ENCODE measurements at places on chromosomes 1 and 21.
A peak's percentile ranks its signal among the peaks of the same experiment; 100 is the strongest.

DNA sequence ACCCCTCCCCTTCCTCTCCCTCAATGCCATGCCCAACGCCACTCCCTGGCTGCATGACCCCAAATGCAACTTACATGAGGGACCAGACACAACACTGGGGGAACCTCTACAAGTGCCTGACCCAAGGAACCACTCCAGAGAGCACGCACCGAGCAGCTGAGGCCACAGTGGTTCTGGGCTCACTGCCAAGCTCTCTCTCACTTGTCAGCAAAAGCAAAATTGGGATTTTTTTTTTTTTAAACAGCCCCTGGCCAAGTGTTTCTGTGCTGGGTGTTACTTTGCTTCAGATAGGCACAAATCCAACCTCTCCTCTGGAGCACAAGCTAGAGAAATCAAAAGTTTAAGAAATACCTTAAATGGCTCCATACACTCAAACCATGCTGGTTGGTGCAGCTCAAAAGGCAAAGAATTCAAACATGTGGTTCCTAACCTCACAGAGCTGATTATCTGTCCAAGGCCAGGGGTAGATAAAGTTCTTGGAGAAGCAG is 363.0 kb downstream of the SETD4 start:
- DNase-seq: no peak

DNA sequence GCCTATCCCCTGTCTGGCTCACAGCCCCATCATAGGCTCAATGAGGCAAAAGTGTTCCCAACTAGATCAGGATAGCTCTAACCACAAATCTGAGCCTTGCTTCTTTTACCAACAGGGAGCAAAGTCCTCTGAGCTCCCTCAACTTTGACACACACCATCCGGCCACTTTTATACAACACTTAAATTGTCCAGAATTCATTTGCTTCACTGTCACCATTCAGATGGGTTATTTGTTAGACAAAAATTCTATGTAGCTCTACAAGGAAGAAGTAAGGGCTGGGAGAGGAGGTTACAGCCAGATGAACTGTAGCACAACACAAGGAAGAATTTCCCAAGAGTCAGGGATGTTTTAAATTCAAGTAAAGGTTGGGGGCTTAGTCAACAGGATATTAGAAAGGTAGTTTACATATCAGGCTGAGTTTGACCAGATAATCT is 50.8 kb downstream of the TGFBR3 start:
- no peak for DNase-seq

- DNase-seq: no peak
These were observed 91.9 kb downstream of the URB2 start for GRCh38 chr1:229717786-229718576.

- DNase-seq: no peak
These were observed 23.4 kb downstream of the PPFIA4 start for GRCh38 chr1:203049576-203050180.

DNA sequence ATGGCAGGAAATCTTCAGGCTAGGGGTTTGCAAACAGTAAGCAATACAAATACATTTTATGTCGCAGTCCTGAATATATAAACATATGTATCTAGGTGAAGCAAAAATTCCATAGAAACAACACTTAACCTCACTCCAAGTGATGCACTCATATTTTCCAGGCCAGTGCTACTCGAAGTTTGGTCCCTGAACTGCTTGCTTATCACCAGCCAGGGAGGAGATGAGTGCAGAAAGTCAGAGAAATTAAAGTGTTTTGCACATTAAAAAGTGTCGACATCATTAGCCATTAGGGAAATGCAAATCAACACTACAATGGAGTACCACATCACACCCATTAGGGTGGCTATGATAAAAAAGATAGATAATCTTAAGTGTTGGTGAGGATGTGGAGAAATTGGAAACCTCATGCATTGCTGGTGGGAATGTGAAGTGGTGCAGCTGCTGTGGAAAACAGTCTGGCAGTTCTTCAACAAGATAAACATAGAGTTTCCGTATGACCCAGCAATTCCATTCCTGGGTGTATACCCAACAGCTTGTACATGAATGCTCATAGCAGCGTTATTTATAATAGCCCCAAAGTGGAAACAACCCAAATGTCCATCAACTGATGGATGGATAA is 70.5 kb upstream of the CSF1 start:
- no peak for DNase-seq

- no peak for DNase-seq
These were observed 71.3 kb upstream of the LRRC8B start for GRCh38 chr1:89453123-89453972.

DNA sequence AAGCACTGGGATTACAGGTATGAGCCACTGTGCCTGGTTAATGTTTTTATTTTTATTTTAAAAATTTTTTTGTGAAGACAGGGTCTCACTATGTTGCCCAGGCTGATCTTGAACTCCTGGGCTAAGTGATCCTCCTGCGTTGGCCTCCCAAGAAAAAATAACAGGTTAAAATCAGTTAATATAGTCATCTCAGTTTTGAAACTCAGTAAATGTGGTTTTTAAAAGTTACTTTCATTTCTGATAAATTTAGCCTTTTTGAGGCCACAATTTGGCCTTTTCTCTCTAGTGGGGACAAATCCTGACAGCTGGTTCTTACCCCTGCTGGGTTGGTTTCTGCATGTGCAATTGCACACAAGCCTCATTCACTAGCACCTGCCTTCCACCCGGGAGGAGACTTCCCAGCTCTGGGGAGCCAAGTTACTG is 13.3 kb downstream of the PMF1 start:
- peak; percentile 88 for DNase-seq

DNA sequence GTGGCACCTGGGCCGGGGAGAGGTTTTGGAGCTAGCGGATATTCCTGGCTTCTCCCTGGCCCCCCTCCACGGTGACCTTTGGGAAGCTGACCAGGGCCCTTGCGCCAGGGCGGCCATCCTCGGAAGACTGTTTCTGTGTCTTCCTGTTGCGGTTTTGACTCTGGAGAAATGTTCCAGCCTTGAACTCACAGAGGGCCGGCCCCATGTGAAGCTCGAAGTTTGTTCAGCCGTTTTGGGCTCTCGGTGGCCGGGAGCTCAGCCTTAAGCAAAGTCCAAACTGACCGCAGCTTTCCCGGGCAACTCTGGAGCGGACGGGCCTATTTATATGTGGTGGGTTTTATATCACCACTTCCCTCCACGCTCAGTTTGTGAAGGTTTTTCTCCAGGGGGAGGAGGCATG is 17.0 kb upstream of the WNT4 start:
- no peak for DNase-seq

GRCh38 chr1:77280962-77281361 is 857 bp upstream of the AK5 start:
- DNase-seq: no peak

DNA sequence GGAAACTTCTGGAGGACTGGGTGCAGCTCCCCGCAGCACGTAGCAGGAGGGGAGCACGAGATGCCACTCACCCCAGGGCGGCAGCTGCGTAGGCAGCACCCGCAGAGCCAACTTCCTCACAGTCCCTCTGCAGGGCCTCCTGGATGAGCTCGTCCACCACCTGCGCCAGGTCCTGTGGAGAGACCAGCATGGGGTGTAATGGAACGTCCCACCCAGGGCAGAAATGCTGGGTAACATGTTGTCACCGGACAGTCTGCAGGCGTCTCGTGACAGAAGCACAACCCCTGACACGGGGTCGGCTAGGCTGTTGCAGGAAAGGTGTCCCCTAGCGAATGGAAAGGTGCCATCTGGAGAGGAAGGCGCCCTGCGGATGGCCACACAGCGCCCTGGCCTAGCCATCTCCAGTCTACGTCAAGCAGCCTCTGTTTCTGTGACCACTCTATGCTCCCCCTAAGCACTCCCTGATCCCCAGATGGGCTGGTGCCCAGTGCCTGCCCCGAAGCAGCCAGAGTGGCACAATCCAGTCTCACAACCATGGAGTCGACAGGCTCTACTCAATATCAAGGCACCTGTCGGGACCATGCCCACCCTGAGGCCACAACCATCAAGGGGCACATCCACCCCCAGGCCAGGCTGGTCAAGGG is 21.2 kb downstream of the MCM3AP start:
- no peak for DNase-seq

GRCh38 chr1:107196973-107197562 is 56.2 kb downstream of the NTNG1 start:
- DNase-seq: peak; percentile 45

DNA sequence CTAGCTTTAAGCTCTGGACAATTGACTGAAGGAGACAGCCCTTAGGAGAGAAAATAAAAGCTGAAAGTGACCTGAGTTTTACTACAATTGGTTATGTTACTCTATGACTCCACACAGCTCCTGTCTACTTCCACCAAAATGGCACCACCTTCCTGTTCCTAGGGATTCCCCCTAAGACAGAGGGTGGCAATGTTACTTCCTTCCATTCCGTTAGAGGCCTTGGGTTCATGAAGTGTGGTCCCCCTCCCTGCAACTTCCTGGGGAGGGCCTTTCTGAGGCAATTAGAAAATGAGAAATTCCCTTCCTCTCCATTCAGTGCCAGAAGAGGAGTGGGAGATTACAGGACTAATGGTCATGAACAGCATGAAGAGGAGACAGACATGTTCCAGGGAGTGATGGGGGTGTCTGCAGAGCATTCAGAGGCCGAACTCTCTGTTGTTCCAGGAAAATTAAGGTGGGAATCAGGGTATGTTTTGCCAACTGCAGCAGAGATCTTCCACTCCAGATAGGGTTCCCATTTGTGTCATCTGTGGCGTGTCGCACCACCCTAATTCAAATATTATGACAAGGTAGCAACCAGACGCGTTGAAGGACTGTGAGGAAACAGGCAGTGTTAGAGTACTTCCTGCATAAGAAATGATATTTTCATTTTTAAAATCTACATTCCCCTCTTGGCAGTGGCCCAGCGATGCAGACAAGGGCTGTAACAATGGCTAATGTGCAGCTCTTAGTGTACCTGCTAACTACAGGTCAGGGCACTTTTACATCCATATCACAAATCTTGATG is 53.1 kb upstream of the TRIM67 start:
- no peak for DNase-seq

DNA sequence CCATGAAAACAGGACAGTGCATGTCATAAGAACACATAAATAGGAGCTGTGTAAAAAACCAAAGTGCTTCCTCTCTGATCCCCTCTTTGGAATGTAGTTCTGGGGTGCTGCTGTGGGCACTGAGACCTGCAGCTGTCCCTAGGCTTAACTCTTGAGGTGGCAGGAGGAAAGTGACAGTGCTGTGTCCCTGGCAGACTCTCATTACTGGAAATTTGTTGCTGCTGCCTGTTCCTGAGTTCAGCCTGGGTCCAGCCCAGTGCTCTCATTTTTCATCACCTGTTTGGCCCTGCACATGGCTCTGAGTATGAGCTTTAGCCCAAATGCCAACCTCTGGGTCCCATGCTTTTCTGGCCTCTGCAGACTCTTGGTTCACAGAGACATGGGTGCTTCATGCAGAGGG is 329.3 kb downstream of the DSCAM start:
- no peak for DNase-seq

GRCh38 chr1:204288021-204288588 is 71.6 kb downstream of the PLEKHA6 start:
- DNase-seq: no peak

GRCh38 chr1:100249155-100249536 is 488 bp downstream of the DBT start:
- no peak for DNase-seq

DNA sequence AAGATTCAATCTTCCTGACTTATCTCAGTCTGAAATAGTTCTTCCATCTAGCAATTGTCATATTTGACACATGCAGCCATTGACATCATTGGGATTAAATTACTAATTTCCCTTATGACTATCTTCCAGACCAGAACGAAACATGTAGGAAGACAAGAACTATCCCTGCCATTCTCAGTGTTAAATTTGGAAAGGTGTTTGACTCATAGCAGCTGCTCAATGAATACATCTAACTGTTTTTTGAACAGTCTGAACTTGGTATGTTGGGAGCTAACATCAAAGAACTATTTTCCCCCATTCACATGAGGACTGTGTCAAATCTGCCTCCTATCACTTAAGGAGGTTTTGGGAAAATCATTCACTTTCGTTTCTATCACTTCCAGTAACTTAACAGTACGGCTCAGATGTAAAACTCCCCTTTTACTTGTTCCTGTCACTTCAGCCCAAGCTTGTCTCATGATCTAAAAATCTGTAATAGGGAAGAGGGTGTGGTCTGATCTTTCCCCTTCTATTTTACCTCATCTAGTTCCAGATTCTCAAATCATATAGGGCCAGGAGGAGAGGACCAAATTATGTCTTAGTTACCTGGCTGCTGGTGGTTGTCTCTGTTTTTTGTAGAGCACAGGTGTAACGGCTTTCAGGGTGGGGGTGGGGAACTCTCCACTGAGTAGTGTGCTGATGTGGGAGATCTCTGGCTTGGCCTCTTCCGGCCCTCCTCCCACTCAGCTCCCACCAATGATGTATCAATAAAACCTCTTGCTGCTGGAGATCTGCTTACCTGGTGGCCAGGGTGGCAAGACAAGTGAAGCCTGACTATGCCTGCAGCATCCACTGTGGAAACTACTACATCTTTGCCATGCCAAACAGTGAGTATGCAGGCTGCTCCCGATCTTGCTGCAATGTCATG is 26.2 kb upstream of the SLAMF1 start:
- peak; percentile 67 for DNase-seq

GRCh38 chr21:18951271-18952038 is 547.9 kb upstream of the TMPRSS15 start:
- DNase-seq: peak; percentile 10

DNA sequence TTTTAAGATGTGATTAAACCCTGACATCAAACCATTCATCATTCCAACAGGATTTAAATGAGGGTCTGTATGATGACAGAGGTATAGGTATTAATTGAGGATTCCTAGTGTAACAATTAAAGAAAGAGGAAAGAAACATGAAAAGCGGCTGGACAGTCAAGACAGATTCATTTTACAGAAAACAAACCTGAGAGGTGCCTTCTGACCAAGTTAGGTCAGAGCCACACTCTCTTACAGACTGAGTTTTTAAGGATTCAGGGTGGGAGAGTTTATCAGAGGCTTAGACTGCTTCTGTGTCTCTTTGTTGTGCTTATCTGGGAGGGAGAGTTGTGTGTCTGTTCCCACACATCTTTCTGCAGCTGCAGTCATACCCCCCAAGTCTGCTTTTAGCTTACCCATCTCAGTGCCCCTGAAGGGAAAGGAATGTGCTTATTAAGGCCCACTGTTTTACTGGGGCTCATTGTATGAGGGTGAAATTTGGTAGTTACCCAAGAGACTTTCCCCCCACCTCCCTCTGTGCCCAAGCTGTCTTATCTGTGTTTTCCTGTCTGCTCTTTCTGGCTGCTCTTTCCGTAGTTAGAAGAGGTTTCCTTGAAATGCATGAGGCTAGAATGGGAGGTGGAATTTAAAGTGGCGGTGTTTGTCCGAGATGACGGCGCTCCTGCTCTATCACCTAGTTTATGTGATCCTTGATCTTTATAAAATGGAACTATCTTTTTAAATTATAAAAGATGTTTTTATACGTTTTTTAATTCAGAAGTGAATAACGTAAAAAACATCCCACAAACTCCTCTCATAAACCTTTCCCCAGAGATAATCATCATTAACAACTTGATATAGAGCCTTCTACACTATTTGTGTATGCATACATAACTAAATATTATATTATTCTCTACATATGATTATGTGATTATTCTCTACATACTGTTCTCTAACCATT is 96.0 kb upstream of the TNFSF4 start:
- no peak for DNase-seq

GRCh38 chr1:243421784-243422183 is 165.9 kb downstream of the SDCCAG8 start:
- DNase-seq: peak; percentile 89

DNA sequence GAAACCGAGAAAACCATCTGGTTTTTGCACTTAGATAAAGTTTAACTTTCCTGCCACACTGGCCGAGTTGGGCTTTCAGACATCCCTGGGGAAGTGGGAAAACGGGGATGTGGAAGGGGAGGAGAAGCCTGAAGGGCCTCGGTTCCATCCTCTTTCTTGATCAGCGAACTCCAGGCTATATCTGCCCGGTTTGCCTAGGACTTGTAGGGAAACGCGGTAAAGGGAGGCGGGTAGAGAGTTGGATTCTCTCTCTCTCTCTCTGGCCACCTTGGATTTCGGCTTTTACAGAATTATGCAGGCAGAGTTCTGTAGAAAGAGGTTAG is 4.6 kb upstream of the LHX8 start:
- no peak for DNase-seq

Data from activated CD4-positive, alpha-beta T cell treated with anti-CD3 and anti-CD28 coated beads, Interleukin-10, Interleukin-2, amounts not matched to agents 100 ng/mL and 50 ng/mL, durations not matched to agents 16 hours and 8 hours (primary cell).